ENCODE measurements at places on chromosomes 12 and 14.

GRCh38 chr12:48990552-48990951, 8.6 kb downstream of the DDN start:
- no peak for DNase-seq

DNA sequence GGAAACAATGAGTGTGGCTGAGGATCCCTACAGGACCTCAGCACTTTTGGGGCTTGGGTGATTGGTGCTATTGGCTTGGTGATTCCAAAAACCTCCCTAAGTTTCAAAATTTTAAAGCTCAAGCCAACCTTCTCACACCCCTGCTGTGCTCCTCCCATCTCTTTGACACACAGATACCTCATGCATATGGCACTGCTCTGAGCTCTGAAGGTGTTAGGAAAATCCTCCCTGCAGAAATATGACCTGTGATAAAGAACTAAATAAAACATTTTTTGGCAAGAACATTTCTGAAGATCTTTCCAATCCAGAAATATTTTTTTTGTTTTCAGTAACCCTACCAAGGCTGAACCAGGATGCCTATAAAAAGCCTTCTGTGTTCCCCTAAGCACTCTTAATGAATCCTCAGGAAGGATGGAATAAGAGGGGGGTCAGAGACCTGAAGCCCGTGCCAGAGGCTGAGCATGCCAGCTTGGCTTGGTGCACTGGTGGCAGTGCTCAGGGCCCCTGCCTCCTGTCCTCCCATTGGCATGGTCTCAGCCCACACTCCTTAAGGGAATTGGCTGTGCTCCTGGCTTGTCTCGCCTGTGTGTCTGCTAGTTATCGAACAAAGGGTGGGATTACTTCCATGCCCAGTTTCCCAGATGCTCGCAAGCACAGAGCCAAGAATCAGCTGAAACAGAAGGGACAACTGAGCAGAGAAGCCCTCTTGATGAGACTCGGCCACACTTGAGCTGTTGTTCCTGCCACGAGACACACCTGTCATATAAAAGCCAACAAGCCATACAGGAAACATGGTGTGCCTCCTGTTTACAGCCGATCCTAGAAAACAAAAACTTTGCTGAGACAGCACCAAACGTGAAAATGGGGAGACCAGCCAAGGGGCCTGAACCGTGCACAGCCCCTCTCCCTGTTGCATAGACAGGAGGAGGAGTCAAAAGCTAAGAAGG, 132.7 kb upstream of the EEA1 start:
- no peak for DNase-seq

DNA sequence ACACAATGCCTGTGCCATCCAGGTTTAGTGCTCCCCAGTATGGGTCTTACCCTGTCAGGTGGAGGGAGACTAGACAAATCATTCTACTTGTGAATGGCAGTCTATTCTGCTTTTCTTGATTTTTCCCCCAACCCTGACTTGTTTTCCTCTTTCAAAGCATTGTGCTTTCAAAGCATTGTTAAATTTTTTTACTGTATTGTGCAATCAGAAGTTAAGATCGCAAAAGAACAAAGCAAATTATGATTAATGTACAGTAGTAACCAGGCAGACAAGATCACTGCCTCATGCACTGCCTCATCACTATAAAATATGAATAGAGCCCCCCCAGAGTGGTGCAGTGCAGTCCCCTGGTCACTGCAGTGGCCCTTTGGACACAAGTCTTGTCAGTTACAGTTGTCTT, 14.1 kb downstream of the GABARAPL1 start:
- no peak for DNase-seq

GRCh38 chr12:19893514-19893913, 454.2 kb downstream of the AEBP2 start:
- peak; percentile 23 for DNase-seq

- DNase-seq: no peak
Observed at GRCh38 chr12:87782838-87783237, 246.4 kb downstream of the C12orf50 start.

- DNase-seq: no peak
Observed at GRCh38 chr12:90519285-90519684, 435.7 kb downstream of the CCER1 start.

- DNase-seq: no peak
Observed at GRCh38 chr12:108638141-108638827, 4.6 kb upstream of the SELPLG start.

DNA sequence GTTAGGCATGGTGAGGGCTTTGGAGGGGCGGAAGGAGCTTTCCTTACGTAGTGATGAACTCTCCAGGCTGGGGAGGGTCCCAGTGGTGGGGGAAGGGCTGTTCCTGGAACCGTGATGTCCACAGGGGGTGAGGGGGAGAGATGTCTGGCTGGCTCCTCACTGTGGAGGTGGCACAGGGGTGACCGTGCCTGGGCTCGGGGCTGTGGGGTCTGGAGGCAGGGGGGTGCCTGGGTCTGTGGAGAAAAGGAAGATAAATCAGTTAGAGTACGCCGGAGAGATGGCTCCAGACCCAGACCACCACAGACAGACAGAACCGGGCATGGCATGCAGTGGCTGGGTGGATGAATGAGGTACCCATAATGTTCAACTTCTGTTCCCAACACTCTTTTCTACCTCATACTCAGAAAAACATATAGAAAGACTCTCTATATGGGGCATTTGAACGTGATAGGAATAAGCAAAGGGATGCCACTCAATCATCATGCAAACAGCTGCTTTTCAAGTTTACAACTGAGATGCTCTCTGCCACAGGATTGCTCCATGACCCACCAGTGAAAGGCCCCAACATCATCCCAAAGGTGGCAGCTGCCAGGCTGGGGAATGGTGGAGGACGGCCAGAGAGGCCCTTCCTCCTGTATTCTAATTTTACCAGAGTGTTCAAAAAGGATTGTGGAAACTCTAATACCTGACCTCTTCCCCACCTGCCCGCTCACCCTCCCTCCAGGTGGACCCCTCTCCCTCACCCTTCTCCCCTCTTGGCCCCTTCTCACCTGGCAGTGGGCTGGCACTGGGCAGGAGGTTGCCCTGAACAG, 5.6 kb downstream of the MYL6 start:
- DNase-seq: no peak

DNA sequence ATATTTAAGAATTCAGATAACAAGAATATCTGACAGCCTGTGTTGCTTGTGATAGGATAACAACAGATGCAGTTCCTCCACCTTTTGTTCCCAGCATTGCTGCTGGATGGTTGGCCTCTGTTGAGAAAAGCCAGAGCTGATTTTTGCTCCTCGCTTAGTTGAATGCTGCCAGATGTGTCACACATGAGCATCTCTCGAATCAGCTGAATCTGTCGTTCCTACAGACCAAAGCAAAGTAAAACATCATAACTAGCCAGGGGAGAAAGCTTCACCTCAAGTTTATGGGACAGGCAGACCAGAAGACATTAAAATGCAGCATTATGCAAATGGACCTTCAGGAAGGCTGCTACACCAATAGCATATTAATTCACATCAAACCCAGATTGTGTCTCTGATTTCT, 20.1 kb downstream of the RACGAP1 start:
- no peak for DNase-seq

DNA sequence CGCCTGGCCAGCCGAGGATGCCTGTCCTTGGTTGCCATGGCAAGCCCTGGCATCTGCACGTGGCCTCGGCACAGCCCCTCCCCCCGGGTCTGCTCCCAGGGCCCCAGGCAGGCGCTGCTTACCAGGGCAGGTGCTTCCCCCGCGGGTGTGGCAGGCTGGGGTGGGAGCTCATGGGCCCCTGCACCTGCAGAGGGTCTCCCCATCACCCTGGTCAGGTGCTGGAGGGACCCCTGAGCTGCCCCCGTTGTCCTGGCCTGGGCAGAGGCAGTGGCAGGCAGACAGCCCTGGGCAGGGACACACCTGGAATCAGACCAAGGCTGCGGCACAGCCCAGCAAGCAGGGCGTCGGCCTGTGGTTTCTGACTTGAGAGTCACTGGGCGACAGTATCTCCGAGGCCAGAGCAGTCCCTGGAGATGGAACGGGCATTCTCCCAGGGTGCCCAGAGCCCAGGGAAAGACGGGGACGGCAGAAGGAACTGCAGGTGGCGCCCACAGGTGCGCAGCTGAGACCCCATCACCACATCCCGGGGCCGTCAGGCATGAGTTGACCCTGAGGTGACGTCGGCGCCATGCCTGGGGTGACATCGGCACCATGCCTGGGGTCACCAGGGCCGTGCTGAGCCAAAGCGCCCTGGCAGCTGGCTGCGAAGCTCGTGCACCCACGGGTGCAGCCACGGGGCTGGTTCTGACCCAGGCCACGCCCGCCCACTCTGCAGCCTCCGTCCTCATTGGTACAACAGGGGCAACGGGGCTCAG, 56.1 kb upstream of the FBRSL1 start:
- DNase-seq: no peak

DNA sequence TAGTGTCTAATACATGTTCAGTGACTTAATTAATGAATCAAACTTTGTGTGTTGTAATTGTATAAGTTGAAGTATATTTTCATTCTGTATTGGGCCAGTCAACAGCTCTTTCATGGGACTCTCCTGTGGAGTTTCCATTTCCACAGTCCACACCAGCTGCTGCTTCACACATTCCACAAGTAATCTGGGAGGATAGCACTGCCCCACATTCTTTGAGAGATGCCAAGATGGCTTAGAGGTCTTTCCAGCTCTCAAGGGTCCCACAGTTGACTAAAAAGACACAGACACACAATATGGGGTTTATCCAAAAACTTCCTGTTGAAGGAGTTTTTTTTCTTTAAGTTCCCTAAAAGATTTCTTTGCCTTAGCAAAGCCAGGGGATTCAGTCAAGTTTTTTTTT, 408.3 kb downstream of the AACS start:
- no peak for DNase-seq

DNA sequence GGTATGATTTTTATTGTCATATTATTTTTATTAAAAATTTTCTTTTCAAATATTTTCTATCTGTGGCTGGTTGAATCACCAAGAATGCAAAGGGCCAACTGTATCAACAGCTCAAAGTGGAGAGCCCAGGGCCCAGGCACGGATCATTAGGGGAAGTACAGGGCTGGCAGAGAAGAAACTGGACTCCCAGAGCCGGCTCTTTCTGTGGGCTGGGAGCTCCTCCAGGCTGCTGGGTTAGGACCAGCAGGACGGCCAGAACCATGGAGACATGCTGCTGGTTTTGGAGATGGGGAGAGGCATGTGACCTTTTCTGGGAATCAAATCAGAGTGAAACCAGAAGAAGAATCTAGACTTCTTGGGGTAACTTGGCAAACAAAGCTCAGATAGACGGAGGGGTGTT, 220.5 kb downstream of the CACNA1C start:
- no peak for DNase-seq

DNA sequence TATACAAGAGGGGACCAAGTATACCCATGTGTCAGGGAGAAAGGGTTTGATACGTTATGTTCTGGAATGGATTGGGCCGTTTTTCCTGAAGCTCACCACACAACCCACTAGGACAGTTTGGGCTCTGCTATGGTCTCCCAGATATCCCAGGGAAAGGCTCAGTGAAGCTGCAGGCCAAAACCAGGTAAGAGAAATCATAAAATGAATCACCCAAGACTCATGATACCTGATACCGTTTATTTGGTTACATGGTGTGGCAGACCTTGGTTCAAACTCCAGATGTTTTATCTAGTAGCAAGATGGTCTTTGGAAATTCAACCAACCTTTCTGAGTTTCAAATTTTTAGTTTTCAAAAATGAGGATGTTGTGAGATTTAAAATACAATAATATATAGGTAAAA, 177.6 kb downstream of the C12orf75 start:
- DNase-seq: no peak

GRCh38 chr14:104678901-104679705, 10.3 kb upstream of the INF2 start:
- no peak for DNase-seq

DNA sequence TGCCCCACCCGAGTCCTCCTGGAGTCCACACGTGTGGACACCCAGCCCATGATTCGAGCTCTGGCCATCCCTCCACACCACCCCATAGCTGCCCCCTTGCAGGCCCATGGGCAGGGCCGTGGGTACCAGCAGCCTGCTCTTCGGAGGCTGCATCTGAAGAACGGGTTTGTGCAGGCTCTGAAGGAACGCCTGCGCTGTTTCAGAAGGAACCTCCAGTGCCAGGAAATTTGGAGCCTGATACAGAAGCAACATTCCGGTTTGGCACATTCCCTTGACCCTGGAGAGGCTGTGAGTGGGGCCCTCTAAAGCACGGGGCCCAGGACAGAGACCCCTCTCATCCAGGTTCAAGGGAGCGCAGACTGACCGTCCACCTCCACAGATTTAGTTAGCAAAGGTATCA, 57.0 kb downstream of the ZNF664 start:
- DNase-seq: no peak

DNA sequence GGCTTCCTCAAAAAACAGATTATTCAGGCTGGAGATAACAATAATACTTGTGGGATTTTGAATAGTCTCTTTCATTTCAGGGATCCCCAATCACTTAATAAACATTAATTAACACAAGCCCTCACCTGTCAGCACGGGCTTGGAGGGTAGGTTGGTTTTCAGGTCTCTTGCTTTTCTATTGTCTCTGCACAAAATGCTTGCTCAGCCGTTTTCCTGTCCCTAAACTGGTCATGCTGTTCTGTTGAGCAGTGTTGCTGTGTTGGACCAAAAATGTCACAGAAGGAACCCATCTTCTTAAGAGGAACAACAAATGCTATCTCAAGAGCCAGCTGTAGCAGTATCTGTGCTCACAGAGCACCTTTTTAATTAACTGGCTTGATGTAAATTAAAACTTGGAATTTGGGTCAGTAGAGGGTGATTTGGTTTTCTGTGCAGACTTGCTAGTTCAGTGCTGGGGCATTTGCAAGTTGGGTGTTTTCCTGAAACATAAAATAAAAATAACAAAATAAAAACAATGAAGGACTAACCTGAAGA, 231.8 kb upstream of the CRY1 start:
- DNase-seq: no peak

GRCh38 chr14:103362780-103363179, 22.4 kb upstream of the MARK3 start:
- DNase-seq: no peak

- no peak for DNase-seq
Observed at GRCh38 chr12:98744680-98745079, 99.6 kb downstream of the APAF1 start.

- no peak for DNase-seq
Observed at GRCh38 chr14:96482986-96483385, 19.2 kb upstream of the PAPOLA start.

DNA sequence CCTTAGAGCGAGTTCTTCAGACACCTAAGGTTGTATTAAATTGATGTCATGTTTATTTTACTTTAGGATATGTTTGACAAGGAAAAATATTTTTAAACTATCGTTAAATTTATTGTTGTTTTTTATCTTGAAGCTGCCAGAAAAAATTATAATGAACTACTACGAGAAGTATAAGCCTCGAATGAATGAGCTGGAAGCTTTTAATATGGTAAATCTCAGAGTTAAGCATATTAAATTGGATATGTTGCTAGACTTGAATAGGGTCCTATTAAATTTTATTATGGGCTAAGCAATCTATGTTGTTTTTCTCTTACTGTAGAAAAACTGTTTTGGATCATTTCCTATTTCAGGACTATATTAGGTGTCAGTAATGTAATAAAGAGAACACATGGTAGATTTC, 118.2 kb downstream of the METTL25 start:
- DNase-seq: no peak

GRCh38 chr12:34290381-34290995, 268.2 kb downstream of the ALG10 start:
- DNase-seq: no peak

- DNase-seq: no peak
Observed at GRCh38 chr14:58104808-58105207, 47.2 kb downstream of the ARMH4 start.
